ENCODE measurements at places on chromosomes 3 and 15. TPM values are rescaled to one million over a fixed set of nuclear protein-coding genes. Genes with fewer than 3 reads are reported as not detected.

GRCh38 chr3:81477740-81478139, 283.7 kb downstream of the GBE1 start:
- no peak for DNase-seq

The NCK1 gene
- total RNA-seq, result 108 TPM

- DNase-seq, result no peak
Observed at GRCh38 chr3:133934073-133934970, 38.6 kb upstream of the RAB6B start.

The ST3GAL6 gene
- 24.8 TPM for total RNA-seq

DNA sequence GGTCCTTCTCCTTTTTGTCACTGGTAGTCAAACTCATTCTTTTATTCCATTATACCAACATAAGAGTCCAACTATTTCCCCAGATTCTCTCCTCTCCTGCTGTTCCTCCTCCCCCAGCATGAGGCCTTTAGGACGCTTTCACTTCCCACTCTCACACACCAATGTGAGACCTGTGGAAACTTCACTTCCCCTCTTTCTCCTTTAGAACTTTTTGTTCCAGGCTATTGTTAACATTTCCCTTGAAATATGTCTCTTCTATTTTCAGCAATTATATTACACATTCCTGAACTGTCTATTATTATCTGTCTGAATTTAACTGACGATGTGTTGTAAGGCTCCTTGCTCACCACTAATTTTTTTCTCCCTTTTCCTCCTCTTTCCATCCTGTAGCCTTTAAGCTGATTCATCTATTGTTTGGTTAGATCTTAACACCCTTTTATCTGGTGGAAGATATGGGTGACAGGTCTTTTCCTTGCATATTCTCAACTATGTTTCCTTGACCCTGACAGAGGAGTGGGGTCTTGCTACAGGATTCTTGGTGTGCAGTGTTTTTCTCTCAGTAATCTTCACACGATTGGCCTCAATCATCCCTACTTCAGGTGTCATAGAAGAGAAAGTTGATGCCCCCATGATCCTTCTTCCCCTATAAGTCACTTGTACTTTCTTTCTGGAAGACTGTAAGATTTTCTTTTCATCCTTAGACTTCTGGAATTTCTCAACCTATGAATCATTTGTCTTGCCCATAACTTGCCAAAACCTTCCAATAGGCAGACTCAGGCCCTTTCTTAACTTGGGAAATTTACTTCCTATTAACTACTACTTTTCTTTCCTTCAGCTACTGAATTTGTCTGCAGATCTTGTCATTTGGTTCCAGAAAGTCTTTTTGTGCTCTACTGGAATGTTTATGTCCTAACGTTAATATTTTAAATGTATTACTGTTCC, 5.9 kb downstream of the CYP19A1 start:
- DNase-seq, result peak; percentile 15

The A4GNT gene
- total RNA-seq, result not detected

GRCh38 chr15:69585937-69586336, 133.3 kb downstream of the RPLP1 start:
- DNase-seq, result no peak

GRCh38 chr15:101470548-101471239, 18.8 kb downstream of the PCSK6 start:
- DNase-seq, result no peak

The AP2M1 gene
- total RNA-seq, result 454 TPM

- no peak for DNase-seq
Observed at GRCh38 chr3:123313889-123314288, 112.1 kb downstream of the SEC22A start.

GRCh38 chr3:109685084-109686079, 348.0 kb upstream of the DPPA4 start:
- peak; percentile 92 for DNase-seq

DNA sequence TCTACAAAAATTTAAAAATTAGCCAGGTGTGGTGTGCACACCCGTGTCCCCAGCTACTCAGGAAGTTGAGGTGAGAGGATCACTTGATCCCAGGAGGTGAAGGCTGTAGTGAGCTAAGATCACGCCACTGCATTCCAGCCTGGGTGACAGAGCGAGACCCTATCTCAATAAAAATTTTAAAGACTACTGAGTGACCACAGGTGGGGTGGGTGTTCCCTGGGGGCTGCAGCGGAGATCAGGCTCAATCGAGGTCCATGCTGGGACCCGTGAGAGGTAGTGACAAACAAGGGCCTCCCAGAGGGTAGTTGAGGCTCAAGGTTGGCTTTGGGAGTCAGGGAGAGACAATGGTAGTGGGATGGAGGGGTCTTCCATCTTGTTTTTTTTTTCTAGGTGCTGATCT, 38.9 kb upstream of the LIMD1 start:
- DNase-seq, result no peak

All from lung microvascular endothelial cell (primary cell).